ENCODE measurements at places on chromosomes 4 and X.

DNA sequence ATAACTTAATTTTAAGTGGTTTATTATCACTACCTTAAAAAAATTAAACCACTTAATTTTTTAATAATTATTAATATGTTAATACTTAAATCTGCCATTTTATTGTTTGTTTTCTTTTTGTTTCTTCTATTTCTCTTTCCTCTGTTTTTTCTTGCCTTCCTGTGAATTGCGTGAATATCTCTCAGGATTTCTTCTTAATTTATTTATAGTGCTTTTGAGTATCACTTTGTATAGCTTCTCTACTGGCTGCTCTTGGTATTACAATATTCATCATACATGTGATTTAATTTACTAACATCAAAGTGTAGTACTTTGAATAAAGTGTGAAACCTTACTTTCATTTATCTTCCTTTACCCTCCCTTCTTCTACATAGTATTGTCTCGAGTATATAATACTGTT, 349.5 kb upstream of the CPXCR1 start:
- no peak for DNase-seq

DNA sequence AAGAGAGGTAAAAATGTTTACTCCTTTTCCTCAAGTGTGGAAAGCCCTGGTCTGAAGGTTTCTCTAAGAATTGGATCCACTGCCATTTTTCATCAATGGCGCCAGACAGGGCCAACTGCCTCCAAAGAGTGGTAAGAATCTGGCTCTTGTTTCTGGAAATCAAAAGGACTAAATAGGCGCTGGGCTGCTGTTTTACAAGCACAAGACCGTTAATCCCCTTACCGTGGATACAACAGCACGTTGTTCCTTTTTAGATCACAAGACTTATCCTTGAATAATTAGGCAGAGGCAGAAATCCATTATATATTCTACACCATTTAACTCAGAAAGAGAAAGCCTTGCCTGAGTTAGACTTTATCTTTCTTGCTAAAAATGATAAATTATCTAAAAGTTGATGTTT, 10.6 kb downstream of the CLTRN start:
- DNase-seq = no peak

DNA sequence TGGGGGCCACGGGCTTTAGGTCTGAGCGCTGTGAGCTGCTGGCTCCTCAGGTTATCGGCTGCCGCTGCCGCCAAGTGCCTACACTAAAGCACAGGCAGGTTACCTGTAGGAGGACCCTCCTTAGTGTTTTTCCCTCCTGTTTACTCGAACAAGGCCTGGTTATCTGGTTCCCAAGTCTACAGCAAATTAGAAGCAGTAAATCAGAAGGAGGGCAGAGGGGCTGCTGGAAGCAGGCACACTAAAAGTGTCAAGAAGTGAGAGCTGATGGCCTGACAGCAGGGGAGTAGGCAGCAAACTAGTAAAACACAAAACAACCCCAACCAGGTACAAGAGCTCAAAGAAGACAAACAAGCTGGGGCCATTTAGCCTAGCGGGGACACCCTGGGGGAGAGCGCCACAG, 125.0 kb upstream of the PJA1 start:
- DNase-seq = no peak

DNA sequence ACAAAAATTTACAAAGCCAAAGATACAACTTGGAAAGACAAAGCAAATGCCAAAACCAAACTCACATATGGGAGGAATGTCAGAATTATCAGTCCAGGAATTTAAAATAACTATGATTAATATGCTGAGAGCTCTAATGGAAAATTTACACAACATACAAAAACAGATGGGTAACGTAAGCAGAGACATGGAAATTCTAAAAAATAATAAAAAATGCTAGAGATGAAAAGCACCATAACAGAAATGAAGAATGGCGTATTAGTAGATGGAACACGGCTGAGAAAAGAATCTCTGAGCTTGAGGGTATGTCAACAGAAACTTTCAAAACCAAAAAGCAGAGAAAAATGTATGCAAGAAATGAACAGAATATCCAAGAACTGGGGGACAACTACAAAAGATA, 4.1 kb upstream of the MANBA start:
- DNase-seq = peak; percentile 61

- peak; percentile 56 for DNase-seq
Measured at GRCh38 chr4:153218961-153219360, 14.7 kb downstream of the TRIM2 start.

DNA sequence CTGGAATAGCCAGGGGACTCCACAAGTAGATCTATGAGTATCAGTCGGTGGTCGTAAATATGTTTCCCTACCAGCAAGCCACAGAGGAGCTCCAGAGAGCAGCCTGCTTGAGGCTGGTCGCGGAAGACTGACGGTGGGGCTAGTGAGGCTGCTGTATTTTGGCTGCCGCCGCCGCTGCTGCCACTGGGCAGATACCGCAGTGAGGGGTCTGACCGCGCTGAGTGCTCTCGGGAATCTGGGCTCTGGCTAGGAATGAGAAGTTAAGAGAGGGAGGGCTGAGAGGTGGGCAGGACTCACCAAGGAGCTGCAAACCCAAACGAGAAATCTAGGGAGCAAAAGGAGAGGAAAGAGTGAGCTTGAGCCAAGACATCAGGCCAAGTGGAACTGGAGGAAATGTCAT, at the start of gene EXOC1L:
EXOC1L (plus strand) TSS at position 157 of the 400 bp plus-strand sequence; CDS start at position 394, 237 bp downstream.
- DNase-seq = peak; percentile 68

GRCh38 chr4:114613560-114613959, 15.0 kb downstream of the UGT8 start:
- no peak for DNase-seq

GRCh38 chr4:90958256-90958895, 831.2 kb downstream of the CCSER1 start:
- DNase-seq = no peak

DNA sequence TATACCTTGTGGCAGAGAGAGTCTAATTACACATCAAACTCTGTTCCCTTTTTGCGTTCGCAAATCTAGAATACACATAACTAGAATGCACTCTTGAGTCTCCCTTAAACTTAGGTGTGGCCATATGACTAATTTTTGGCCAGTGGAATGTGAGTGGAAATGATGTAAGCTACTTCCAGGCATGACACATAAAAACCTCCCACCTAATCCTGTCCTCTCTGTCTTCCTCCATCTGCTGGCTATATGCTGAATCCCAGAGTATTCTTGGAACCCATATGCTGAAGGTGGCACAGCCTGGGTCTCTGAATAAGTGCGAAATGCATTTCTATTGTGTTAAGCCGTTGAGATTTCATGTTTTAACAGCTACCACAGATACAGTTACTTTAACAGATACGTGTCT, 269.9 kb upstream of the NRK start:
- DNase-seq = no peak

DNA sequence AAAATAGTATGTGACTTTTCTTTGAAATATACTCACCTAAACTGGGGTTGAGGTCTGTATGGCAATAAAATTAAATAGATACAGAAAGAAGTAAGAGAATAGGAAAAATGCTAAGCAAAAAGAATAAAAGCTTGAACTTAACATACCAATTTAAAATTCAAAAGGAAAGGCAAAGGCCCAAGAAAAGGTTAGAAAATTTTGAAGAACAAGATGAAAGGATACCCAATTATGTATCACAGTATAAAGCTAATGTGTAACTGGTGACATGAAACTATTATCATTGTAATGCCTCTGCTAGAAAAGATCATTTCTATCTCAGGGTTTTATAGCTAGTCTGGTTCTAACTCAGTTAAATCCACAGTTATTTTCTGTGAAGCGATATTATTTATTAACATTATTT, 99.1 kb downstream of the PDLIM5 start:
- no peak for DNase-seq

GRCh38 chr4:38424151-38424871, 239.7 kb upstream of the KLF3 start:
- DNase-seq = peak; percentile 22

GRCh38 chr4:5758741-5759140, 47.7 kb downstream of the EVC start:
- DNase-seq = no peak

GRCh38 chrX:153351981-153352380, 18.0 kb downstream of the ZNF275 start:
- no peak for DNase-seq

DNA sequence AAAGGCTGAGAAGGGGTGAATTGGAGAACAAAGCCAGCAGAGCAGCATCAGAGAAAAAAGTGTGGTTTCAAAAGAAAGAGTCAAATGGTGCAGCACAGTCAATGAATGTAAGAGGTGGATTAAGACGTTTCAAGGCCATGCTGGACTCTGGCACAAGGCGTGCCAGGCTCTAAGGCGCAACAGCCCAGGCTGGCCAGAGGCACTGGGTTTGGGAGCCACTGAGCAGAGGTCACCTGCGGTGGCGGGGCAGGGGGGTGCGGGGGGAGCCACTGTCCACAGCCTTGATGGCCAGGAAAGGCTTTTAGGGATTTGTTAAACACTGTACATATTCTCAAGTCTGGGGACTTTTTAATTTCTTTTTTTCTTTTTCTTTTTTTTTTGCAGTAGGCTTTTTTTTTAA, 222.5 kb upstream of the FAT1 start:
- DNase-seq = no peak

DNA sequence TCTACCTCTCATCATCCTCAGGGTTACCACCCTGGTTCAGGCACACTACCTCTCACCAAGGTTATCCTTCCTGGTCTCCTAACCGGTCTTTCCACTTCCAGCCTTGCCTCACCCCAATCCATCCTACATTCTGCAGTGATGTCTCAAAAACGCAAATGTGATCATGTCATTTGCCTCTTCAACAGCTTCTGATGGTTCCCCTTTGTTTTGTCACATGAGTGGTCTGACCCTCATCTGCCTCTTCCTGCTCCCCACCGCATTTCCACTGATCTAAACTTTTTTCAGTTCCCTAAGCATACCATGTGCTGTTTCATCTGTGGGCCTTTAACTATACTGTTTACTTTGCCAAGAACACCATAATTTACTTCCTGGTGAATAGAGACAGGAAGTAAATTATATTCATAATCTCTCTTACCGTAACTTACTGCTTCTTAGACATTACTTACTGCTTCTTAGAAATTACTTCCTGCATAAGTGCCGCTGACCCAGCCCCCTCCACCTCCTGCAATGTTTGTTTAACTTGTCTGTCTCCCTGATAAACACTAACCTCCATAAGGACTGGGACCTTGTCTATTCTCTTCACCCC, 27.1 kb upstream of the NSUN7 start:
- DNase-seq = no peak

DNA sequence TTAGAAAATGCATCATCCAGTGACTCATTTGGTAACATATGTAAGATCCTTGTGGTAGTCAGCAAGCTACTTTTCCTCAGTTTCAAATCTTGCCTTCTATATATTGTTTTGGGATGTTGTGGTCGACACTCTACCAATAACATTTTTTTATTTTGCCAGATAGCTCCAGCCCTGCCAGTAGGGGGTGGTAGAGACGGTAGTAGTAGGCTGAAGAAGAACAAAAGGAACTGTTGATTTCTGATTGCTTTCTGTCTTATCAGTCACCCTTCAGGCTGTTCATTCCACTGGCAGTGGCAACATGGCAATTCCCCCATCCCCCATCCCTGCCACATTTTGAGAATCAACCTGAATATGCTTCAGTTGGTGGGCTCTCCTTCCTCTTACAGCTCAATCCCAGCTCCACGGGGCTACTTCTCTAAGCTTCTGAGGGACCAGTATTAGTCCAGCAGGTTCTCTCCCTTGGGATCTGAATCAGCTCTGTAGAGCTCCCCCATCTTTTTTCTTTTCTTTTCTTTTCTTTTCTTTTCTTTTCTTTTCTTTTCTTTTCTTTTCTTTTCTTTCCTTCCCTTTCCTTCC, 171.5 kb upstream of the VEGFC start:
- DNase-seq = no peak

DNA sequence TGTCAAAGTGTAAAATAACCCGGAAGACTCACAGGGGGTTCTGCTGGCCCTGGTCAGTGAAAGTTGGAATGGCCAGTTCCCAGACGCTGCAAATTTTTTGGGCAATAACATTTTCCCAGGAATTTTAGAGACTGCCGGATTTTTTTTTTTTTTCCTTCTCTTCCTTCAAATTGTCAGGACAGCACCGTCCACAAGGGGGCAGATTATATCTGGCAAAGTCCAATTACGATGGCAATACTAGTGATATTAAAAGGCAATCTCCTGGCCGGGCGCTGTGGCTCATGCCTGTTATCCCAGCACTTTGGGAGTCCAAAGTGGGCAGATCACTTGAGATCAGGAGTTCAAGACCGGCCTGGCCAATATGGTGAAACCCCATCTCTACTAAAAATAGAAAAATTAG, 20.5 kb downstream of the SLC25A5 start:
- DNase-seq = peak; percentile 43

DNA sequence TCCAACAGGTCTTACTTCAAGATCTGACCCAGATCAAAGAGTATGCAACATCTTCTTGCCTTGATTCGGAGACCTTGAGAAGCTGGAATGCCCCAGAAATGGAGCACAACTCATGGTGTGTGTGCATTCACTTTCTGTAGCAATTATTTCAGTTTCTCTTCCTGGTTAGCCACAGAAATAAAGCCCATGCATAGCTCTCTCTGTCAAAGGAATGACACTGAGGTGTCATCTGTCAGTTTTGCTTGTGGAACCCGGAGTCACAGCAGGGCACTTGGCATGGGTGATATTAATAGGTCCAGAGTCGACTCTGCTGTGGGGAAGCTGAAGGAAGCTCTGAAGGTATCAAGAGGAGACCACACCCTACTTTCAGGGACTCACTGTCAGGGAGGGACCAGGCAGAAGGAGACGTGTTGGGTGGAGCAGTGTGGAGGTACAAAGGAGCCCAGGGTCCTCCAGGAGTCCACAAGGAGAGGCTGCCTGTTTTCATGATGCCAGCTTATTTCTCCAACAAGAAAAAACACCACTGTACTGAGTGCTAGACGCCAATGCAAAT, 10.7 kb downstream of the CLNK start:
- DNase-seq = no peak

GRCh38 chr4:93730760-93731159, 97.8 kb upstream of the ATOH1 start:
- DNase-seq = no peak

DNA sequence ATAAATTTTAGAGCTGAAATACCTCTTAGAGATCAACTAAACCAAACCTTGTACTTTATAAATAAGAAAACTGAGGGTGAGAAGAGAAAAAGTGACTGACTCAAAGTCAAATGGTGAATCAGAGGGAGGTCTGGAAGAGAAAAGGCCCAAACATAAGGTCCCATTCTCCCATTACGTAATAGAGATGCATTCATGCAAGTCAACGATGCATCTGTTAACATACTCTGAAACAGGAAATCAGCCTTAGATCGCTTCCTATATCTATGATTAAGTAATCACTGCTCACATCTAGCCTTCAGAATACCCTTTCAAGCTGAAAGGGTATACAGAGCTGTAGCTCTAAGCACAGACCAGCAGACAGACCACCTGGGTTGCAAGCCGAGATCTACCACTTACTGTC, 6.5 kb downstream of the RNF150 start:
- DNase-seq = no peak

DNA sequence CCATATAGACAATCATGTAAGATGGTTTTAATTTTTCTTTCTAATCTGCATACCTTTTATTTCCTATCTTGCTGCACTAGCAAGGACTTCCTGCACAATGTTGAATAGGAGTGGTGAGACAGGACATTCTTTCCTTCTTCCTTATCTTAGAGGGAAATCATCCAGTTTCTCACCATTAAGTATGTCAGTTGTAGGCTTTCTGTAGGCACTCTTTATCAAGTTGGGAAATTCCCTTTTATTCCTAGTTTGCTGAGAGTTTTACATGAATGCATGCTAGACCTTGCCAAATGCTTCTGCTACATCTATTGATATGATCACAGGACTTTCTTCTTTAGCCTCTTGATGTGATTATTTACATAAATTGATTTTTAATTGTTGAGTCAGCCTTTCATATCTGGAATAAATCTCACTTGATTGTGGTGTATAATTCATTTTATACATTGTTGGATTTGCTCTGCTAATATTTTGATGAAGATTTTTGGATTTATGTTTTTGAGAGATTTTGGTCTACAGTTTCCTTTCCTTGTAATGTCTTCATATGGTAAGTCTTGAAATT, 23.8 kb downstream of the RNF175 start:
- no peak for DNase-seq
